ENCODE measurements at places on chromosomes 1 and 21. TPM values are rescaled to one million over a fixed set of nuclear protein-coding genes. Genes with fewer than 3 reads are reported as not detected.

Gene SLC16A4
- total RNA-seq, result 16.5 TPM

Gene ADCY10
- total RNA-seq, result 0.07 TPM

Gene GBP2
- 0.56 TPM for total RNA-seq

Gene OR2M3
- not detected for total RNA-seq

Gene INPP5B
- total RNA-seq, result 18.7 TPM

Gene PAX7
- not detected for total RNA-seq

Gene C1orf116
- total RNA-seq, result 0.07 TPM

Gene POU2F1
- total RNA-seq, result 13.2 TPM

Gene HES5
- total RNA-seq, result not detected

Gene NECAP2
- 53.4 TPM for total RNA-seq

Gene VSIG8
- not detected for total RNA-seq

Gene SV2A
- 15.3 TPM for total RNA-seq

Gene NBPF14
- total RNA-seq, result 24.6 TPM

Gene HTR6
- not detected for total RNA-seq
